Germinal center (tissue), 1 donor: ENCODE measurements at places on chromosomes 13 and 19.

- no peak for DNase-seq
Observed at GRCh38 chr19:47357788-47358680, 8.9 kb downstream of the DHX34 start.

GRCh38 chr13:108944760-108945159 lies 315.3 kb downstream of the MYO16 start:
- DNase-seq, result no peak

DNA sequence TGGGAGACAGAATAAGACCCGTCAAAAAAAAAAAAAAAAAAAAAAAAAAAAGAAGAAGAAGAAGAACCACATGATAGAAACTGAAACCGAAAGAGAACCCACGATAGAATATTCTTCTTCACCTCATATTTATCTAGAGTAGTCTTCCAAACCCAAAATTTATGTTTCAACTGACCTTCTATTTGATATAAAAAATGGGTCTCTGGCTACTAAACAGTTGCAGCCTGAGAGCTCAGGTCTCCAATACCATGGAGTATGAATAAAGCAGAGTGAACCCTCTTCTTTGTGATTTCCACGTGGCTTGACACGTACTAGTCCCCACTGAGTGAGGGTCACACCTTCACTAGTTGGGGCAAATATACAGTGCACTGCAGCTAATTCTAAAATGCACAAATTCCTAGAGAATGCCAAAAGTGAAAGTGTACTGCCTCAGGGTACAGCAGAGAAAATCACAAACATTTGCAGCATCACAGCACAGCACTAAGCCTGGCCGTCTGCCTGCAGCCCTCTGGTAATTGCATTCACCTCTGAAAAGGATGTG lies 30.8 kb upstream of the RFC3 start:
- DNase-seq, result peak; percentile 14

GRCh38 chr13:107574517-107575210 lies 640.7 kb downstream of the LIG4 start:
- DNase-seq, result no peak

DNA sequence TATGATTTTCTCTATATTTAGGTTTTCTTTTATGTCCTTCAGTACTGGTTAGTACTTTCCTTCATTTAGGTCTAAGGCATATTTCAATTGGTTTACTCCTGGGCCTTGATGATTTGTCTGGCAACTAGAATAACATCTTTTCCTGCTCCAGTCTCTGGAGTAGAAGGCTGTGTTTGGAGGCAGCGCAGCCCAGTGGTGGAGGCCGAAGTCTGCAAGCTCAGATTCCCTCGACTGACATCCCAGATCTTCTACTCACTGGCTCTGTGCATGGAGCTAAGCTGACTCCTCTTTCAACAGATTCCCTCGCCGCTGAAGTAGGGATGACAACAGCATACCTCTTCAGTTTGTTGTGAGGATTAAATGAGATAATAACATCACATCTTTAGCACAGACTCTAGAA lies 141.0 kb downstream of the RAP2A start:
- DNase-seq, result no peak

DNA sequence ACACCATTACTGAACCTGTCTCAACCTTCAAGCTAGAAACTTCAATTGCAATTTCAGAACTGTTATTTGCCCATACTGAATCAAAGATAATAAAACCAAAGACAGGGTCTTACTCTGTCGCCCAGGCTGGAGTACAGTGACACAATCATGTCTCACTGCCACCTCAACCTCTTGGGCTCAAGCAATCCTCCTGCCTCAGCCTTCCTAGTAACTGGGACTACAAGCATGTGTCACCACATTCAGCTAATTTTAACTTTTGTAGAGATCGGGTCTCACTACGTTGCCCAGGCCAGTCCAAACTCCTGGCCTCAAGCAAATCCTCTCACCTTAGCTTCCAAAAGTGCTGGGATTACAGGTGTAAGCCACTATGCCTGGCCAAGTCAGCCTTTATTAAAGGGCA lies 143.4 kb downstream of the DIAPH3 start:
- DNase-seq, result no peak

- DNase-seq, result no peak
Observed at GRCh38 chr19:45908956-45909355, 5.6 kb downstream of the NANOS2 start.

DNA sequence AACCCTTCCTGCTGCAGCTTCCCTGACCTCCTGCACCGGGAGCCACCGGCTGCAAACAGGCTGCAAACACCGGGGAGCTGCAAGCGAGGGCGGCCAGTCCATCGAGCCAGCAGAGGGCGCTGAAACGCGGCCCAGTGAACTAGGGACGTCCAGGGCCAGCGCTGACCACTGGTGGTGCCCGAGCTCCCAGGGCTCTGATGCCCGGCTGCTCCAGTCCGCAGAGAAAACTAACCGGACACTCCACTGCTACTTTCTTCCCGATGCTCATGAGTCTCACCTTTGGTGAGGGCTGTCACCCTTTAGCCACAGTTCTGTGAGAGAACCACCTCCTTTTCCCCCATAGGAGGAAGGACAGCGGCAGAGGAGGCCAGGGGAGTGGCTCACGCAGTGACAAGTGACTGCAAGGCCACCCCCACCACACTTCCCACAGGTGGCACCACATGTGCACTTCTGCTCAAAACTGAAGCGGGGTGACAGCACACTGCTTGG lies 82.8 kb upstream of the MTIF3 start:
- DNase-seq, result peak; percentile 40

GRCh38 chr19:13932911-13933393 lies 5.3 kb downstream of the PODNL1 start:
- DNase-seq, result no peak

- DNase-seq, result no peak
Observed at GRCh38 chr19:9498183-9498902, at the start of gene ZNF560. Gene ZNF560 (minus strand): TSS chr19:9498616. CDS start chr19:9475313, 23,303 bp downstream.

DNA sequence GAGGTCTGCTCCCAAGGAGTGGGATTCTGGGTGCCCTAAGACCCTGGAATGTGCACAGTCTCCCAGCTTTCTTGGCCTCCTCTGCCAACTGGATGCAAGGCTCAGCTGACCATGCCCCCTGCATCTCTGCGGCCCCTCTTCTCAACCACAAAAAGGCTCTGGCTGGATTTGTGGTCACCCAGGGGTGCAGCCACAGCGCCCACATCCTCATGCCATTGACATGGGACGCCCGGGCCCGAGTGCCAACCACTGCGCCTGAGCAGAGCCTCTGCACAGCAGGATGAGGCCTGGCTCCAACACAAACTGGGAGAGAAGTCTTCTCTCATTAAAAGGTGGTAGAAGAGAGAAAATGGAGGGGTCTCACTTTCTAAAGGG lies 103.5 kb downstream of the FOXO1 start:
- no peak for DNase-seq

DNA sequence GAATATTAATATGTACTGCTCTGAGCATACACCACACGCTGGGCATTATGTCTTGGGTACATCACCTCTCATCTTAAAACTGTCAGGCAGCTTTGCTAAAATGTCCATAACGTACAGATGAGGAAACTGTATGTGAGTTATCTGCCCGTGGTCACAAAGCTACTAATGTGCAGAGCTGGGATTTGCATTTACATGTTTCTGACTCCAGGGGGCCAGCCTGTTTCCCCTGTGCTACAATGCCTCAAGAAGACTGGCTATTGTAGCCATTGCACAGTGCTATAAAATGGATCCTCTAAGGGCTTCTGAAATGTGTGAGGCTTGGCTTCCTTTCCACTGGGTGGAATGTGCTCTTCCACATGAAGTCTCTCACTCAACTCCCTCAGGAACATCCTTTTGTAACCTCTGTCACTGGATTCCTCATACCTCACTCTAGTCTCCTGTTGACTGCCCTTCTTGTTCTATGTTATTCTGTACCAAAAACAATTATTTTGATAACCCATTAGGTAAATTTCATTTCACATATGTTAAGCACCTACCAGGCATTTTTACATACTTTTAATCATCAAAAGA lies 95.6 kb upstream of the HTR2A start:
- DNase-seq, result no peak

GRCh38 chr13:80921971-80922370 lies 581.0 kb upstream of the SPRY2 start:
- no peak for DNase-seq

DNA sequence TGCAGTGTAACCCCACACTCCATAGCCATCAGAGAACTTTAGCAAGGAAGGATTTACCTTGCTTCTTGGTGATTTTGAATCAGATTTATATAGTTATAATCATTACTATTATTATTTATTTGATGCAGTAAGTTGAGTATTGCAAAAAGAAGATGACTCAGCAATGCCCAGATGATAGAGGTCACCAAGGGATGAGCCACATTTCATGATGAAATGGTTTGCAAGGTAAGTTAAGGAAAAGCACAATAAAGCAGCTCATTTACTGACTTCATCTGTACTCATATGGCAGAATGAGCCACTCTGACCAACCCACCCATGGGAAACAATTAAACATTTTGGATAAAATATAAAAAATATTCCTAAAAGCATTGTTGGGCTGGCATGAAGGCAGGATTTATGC lies 59.1 kb downstream of the AKAP11 start:
- no peak for DNase-seq

GRCh38 chr19:4929186-4929585 lies 19.9 kb downstream of the UHRF1 start:
- no peak for DNase-seq

- no peak for DNase-seq
Observed at GRCh38 chr19:20964798-20965197, 41.7 kb downstream of the ZNF85 start.

DNA sequence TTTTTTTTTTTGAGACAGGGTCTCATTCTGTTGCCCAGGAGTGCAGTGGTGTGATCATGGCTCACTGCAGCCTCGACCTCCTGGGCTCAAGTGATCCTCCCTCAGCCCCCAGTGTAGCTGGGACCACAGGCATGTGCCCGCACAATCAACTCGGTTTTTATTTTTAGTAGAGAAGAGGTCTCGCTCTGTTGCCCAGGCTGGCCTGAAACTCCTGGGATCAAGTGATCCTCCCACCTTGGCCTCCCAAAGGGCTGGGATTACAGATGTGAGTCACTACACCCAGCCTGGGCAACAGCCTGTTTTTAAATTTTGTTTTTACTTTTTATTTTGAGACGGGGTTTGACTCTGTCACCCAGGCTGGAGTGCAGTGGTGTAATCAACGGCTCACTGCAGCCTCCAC lies 2.3 kb upstream of the KDM4B start:
- no peak for DNase-seq

GRCh38 chr19:22335716-22336115 lies 49.5 kb downstream of the ZNF729 start:
- DNase-seq, result no peak

DNA sequence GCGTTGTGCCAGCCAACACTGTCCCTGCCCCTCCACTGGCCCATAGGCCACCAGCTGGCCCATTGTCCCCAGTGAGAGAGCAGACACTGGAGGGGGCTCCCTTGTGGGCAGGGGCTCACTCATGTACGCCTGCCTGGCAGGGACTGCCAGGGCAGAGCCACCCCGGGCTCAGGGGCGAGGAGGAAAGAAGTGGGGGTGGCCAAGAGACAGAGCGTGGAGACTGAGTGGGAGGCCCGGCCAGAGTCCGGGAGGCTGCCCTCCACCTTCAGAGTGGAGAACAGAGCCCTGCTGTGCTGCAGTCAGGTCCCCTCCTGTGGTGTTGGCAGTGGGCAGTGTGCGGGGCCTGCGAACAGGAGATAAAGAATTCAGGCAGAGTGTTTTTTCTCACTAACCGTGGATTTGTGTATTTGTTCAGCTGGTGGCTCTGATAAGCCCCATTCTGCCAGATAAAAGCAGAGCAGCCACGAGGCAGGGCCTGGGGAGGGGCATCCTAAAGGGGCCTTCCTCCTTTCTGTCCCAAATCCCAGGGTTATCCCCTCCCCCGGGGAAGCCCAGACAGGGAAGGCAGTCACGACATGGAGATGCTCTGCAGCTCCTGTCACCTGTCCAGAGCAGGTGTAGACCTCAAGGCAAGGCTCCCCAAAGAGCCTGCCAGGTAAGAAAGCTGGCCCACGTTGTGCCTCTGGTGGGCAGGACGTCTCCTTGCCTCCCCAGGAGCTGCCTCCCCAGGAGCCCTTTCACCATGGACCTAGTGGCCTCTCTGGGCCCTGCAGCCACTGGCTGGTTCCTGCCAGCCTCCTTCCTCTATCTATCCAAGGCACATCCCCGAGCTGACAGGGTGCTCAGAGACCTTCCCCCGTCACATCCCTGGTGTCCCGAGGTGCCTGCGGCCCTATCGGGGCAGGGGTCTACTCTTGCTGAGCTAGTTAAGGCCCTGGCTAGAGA lies 33.0 kb downstream of the LYL1 start:
- no peak for DNase-seq

GRCh38 chr19:2478756-2479555 lies 3.0 kb downstream of the GADD45B start:
- peak; percentile 66 for DNase-seq

GRCh38 chr19:35718345-35719041 lies 690 bp downstream of the KMT2B start:
- peak; percentile 51 for DNase-seq

GRCh38 chr19:11268783-11269267 lies 6.5 kb upstream of the DOCK6 start:
- no peak for DNase-seq

DNA sequence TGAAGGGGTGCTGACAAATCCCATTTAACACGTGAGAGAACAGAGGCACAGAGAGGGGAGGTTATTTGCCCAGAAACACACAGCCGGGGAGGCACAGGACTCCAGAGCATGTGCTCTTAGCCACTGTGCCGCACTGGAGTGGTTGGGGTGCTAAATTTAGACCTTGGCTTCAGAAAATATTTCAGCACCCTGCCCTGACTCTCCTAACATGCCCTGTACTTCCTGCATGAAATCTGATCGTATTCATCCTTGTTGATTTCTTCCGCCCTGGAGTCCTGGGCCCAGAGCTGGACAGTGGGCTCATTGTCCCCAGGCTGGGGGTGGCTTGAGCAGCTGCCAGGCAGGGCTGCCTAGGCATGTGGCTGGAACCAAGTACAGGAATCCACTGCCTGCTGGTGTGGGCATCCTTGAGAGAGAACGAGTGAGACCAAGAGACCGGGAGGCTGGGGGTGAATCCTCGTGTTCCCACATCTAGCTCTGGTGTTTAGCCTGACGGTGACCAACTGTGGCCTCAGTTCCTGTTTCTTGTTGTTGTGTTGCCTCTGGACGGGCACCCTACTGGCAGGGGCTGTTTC lies 5.3 kb downstream of the SLC27A1 start:
- DNase-seq, result no peak

DNA sequence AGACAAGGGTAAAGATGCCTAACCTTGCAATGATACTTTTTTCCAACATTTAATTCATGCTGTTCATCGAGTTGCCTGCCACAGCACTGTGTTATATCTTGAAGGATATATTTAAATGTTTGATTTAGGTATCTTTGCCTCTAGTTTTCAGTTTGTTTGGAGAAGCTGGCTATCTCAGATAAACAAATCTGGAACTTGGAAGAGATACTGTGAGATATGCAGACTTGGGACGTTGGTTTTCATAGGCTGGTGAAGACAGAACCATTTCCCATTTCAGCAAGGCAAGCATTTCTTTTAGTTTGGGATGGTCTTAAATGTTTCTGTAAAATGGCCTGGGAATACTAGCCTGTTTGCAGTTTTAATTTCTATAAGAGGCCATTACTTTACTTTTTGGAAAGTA lies 3.3 kb downstream of the RNASEH2B start:
- DNase-seq, result no peak

GRCh38 chr19:39307046-39307821 lies 11.0 kb downstream of the IFNL1 start:
- DNase-seq, result no peak
